Renal cortical epithelial cell (primary cell): ENCODE measurements at places on chromosomes 3 and 15. TPM values are rescaled to one million over a fixed set of nuclear protein-coding genes. Genes with fewer than 3 reads are reported as not detected.

Gene ZBBX
- 1.3 TPM in 1 of 2 replicates, not detected in the other for total RNA-seq

GRCh38 chr15:57694279-57694678 is 12.2 kb upstream of the POLR2M start:
- no peak for DNase-seq

DNA sequence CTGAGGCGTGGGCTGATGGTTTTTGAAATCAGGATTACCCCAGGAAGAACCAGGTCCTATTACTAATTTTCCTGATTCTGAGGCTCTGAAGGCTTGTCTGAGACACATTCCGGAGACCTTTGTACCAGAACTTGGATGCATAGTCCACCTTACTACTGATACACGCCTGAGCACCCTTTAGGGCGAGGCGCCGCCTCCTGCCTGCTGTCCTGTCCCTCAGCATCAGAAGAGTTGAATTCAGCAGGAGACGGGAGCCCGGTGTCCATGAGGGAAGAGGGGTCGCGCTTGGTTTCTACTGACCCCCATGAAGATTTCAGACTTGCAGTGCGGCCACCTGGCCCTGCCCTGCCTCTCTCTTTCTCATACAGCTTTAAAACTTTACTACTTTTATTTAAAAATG is 49.9 kb downstream of the KLF13 start:
- no peak for DNase-seq

DNA sequence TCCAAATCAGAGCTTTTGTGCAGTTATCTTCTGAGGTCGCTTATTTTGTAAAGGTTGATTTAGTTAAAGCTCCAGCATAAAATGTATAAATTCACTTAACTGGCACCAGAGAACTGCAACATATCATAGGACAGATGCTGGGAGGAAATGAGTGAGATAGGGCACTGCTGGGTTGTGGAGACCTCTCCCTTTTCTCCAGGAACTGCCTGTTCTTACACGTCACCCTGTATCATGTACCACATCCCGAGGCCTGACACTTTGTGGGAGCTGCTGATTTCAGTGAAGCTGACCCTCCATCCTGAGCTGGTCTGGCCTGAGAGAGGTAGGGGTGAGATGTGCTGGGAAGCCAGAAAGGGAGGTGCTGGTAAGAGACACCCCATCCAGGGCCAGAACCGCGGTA is 213.8 kb upstream of the FEZF2 start:
- DNase-seq = no peak

GRCh38 chr3:46811615-46812236 is 51.5 kb downstream of the MYL3 start:
- DNase-seq = no peak

GRCh38 chr15:85440451-85440850 is 60.0 kb downstream of the AKAP13 start:
- no peak for DNase-seq

DNA sequence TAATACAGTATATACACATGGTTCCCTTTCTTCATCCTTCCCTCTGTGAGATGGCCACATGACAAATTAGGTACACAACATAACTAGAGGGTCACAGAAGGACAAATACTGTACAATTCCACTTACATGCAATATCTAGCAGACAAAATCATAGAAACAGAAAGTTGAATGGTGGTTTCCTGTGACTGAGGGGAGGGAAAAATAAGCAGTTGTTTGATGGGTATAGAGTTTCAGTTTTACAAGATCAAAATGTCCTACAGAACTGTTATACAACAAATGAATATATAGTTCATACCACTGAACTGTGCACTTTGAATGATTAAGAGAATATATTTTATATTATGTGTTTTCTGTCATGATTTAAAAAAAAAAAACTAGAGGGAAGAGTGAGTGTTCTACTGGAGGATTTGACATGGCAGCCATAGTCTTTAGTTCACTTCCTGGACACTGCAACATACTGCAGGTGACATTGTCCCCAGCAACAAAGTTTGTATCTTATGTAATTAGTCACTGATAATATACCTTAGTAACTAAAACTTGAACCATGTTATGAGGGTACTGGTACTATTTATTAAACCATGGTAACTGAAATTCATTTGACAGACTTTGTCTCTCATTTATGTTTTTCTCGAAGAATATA is 37.2 kb downstream of the CCDC54 start:
- DNase-seq = no peak

Gene ZBED2
- total RNA-seq = 13.5 and 15.2 TPM in 2 replicates
